NCI-H82 (cell line): ENCODE measurements at places on chromosomes 11 and 22.

DNA sequence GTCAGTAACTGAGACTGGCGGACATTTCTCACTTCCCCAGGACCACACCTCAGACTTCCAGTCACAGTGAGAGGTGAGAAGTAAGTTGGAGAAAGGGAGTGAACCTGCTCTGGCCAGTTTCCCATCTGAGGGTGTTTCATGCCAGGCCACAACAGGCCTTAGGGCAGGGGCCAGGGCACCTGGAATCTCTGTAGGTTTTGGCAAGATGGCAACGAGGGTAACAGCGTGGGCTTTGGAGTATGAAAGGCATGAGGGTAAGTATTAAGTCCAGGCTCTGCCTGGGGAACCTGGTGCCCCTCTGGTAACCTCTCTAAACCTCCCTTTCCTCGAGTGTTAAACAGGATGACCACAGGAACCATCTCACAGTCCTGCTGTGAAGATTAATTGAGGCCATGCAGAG is 28.5 kb upstream of the ABCC8 start:
- DNase-seq = no peak

GRCh38 chr11:47981667-47982404 is 1.5 kb downstream of the PTPRJ start:
- DNase-seq = no peak

- DNase-seq = peak; percentile 9
Observed at GRCh38 chr22:42901790-42902508, 44.9 kb upstream of the ARFGAP3 start.

DNA sequence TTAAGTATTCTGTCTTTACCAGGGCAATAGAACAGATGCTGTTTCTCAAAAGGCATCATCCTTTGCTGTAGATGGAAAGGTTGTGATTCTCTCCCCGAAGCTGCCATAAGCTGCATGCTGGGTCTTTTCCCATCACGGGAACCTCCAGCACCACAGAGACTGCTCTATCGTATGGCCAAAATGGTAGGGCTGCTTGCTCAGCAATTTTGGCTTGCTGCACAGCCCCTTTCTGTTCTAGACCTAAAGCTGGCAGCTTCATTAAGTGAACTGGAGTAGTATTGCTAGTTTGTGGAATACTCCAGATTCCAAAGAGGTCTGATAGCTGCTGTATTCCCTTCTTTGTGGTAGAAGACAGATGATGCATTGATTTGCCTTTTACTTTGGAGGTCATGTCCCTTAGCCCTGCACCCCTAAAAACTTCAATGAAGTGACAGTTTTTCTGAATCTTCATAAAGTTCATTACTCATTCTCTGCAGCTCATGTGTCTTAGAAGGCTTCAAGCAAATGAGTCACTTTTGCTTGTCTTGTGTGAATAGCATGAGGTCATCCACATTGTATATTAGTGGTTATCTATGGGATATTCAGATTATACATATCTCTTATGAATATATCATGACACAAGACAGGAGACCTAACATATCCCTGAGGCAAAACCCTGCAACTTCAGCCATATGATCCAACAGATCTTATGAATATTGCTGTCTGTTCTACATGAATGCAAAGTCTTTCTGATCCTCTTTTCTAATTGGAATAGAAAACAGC is 245.3 kb downstream of the FAM76B start:
- DNase-seq = no peak

- DNase-seq = peak; percentile 83
Observed at GRCh38 chr22:44108076-44108475, 72.6 kb upstream of the PARVG start.

- DNase-seq = no peak
Observed at GRCh38 chr11:78201096-78201818, 12.5 kb downstream of the USP35 start.

DNA sequence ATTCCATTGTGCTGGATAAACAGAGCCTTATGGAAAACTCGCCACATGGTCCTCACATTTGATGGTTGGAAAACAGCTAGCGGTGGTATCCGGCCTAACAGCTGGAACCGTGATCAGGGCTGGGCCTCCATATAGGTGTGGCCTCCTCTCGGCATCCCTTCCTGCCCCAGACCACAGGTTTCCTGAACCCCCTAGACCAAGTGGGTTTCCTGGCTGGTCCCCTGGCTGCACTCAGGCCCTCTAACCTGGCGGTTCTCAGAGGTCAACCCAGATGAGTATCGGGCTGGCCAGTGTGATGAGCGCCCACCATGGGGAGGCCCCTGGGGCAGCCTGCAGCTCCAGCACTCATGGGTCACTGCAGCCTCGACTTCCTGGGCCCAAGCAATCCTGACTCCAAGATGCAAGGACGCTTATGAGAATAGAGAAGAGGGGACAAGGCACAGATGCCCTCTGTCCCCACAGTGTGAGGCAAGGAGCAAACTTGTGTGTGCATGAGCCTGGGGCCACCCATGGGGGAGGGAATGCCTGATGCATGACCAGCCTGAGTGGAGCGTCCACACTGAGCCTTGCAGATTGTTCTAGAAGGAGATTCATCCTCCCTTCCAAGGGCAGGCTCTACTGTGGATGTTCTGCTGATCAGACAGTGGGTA is 53.4 kb upstream of the WNT7B start:
- no peak for DNase-seq

DNA sequence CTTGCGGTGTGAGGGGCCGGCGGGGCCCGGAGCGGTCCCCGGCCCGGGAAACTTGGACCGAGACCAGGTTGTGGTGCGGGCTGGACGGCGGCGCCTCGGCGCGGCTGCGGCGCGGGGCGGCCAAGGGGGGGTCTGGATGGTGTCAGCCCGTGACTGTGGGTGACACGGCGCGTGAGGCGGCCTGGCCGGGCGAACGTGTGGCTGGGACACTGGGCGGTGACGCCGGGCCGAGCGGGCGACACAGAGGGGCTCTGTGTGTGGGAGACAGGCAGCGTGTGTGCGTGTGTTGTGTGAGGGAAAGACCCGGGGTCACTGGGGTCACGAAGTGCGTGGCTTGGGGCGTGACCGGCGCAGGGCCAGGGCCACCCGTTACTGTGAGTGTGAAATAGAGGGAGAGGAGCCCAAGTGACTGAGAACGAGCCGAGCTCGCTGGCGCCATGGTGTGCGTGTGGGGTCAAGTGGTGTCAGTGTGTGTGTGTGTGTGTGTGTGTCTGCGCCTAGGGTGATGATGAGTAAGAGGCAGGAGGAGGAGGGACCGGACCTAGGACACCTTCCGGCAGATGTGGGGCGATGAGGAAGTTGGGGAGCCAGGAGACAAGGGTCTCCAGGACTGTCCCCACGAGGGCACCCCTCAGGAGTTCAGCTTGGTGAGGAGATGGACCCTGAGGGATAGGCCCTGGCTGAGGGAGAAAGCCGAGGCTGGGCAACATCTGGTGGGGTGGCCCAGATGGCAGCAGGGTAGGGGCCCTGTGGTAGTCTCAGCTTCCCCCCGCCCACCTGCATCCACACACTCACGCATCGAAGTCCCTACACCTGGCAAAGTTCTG is 817 bp downstream of the RELT start:
- peak; percentile 37 for DNase-seq

DNA sequence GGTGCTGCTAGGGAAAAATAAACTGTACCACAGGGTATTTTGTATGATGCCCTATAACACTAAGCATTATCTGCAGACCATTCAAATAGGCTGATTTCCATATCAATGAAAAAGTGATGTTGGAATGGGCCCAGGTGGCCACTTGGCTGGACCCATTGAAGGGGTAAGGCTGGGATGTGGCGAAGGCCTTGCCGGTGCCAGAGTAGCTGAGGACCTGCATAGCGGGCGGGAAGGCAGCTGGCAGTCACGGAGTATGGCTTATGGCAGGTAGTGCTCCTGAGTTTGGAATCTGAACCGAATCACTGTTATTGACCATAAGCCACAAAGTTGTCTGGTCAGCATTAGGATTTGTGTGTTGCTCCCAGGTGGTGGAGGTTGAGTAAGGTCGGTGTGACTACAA is 131.0 kb downstream of the MICAL2 start:
- DNase-seq = no peak

DNA sequence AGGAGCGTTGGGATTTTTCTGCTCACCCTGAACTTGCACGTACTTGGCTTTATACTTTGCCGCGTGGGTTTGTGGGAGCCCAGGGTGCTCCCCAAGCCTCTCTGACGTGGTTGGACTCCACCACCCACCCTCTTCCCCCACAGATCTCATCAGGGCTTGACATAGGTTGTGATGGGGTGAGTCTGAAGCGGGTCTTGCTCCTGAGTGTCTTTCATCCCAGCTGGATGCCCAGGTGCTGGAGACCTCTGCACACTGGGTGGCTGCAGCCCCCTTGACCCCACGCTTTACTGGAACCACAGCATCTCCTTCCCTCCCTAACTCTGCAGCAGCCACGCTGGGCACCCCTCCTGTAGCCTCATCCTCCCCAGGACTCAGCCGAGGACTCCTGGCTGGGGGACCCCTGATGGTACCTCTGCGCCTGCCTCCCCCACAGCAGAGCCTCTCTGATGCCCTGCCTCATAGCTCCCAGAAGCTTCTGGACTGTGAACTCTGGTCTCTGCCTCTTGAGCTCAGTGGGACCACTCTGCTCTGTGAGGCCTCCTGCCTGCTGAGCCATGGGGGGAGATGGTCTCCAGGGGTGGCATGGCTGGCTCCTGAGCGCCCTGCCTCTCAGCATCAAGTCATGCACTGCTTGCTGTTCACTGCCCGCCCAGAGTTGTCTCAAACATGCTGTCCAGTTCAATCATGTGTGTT is 45.2 kb downstream of the MYEOV start:
- DNase-seq = no peak

GRCh38 chr11:68694431-68695297 is 10.3 kb downstream of the GAL start:
- DNase-seq = no peak

- DNase-seq = no peak
Observed at GRCh38 chr22:43118024-43118849, 7.7 kb downstream of the BIK start.

- no peak for DNase-seq
Observed at GRCh38 chr11:36441610-36442208, 68.4 kb downstream of the TRAF6 start.

DNA sequence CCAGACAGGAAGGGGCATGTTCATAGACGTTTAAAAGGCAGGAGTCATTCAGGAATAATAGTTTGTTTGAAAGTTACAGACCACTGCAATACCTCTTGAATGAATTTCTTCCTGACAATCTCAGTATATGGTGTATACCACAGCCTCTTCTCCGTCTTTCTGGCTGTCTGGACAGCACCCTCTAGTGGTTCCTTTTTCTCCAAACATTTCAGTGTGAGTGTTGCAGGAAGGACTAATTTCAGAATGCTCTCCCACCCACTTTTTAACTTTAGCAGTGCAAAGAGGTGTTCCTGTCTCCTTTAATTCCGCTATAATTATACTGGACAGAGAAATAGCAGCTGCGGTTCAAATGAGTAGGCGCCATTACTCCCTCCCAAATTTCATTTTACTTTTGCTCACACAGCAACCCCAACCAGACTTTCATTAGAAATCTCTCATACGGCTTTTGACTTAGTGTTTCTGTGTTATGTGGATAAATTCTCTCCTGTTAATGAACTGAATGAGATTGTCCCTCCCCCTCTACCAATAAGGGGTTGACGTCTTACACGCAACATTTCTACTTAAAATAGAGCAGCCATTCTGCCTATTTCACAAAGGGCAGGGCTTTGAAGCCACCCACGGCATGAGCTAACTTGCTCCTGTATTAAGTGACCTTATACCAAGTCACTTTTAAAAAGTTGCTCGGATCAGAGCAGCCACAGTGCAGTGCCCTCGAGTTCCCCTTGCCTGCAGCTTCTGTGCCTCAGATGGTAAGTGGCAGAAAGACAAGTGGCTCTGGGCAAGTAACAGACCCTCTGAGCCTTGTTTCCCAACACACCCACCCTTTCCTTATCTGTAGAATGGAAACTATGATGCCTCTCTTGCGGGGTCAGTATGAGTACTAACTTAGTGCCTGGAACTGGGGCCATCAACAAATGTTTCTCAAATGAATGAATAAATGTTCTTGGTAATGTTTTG is 368.6 kb downstream of the OPCML start:
- DNase-seq = peak; percentile 53

GRCh38 chr11:10076458-10077141 is 217.4 kb downstream of the SBF2 start:
- DNase-seq = peak; percentile 45

- DNase-seq = no peak
Observed at GRCh38 chr11:67548555-67549110, 25.4 kb upstream of the CABP2 start.

DNA sequence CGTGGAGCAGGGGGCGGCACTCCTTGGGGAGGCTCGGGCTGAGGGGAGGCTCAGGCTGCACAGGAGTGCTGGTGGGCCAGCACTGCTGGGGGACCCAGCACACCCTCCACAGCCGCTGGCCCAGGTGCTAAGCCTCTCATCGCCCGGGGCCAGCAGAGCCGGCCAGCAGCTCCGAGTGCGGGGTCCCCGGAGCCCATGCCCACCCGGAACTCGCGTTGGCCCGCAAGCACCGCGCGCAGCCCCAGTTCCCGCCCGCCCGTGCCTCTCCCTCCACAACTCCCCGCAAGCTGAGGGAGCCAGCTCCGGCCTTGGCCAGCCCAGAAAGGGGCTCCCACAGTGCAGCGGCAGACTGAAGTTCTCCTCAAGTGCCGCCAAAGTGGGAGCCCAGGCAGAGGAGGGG is 2266.8 kb downstream of the LRRC4C start:
- no peak for DNase-seq

GRCh38 chr22:48955351-48956311 is 872.0 kb downstream of the BRD1 start:
- no peak for DNase-seq

DNA sequence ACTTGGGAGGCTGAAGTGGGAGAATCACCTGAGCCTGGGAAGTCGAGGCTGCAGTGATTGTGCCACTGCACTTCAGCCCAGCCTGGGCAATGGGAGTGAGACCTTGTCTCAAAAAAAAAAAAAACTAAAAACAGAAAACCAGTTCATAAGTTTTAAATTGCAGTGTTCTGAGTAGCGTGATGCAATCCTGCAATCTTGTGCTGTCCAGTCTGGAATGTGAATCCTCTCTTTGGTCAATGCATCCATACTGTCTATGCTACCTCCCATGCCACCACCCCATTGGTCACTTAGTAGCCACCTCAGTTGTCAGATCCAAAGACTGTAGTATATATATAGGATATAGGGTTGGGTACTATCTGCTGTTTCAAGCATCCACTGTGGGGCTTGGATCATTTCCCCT is 11.1 kb downstream of the YAP1 start:
- DNase-seq = no peak

- no peak for DNase-seq
Observed at GRCh38 chr22:49668402-49668801, 159.3 kb downstream of the BRD1 start.

- DNase-seq = no peak
Observed at GRCh38 chr11:10902301-10903063, 44.6 kb upstream of the ZBED5 start.

DNA sequence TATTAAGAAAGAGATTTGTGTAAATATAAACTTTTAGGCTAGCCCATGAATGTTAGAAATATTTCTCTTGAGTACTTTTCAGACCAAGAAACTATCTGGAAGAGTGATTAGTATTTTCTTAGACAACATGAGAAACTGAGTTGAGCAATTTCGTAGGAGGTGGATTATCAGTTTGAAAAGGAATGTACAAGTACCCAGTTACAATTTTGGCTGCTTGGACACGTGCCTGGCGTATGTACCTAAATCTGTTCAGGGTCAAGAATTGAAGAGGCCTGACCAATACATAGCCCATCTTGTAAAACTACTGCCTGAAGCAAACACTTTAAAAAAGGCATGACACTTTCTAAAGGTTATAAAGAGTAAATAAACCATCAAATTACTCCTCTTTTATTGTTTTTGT is 71.1 kb downstream of the CCDC73 start:
- no peak for DNase-seq
